COLO829 (cell line): ENCODE measurements at places on chromosomes 11 and 22.
A peak's percentile ranks its signal among the peaks of the same experiment; 100 is the strongest.

DNA sequence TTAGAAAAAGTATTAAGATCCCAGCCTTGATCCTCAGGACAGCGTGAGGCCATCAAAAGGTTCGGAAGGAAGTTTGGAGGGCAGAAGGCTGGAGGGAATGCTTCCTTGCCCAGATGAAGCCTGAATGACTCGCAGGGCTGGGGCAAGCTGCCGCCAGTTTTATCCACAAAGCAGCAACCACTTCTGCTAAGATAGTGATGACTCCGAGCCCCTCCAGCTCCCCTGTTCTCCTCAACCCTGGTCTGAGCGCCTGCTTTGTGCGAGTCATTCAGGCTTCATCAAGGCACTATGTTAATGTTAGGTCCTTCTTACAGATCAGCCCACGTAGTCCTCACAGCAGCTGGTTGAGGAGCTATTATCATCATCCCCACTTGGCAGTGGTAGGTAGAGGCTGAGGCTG lies 158.8 kb downstream of the COMMD9 start:
- DNase-seq, result no peak

- DNase-seq, result no peak
Observed at GRCh38 chr11:3035333-3035732, 21.9 kb downstream of the CARS1 start.

DNA sequence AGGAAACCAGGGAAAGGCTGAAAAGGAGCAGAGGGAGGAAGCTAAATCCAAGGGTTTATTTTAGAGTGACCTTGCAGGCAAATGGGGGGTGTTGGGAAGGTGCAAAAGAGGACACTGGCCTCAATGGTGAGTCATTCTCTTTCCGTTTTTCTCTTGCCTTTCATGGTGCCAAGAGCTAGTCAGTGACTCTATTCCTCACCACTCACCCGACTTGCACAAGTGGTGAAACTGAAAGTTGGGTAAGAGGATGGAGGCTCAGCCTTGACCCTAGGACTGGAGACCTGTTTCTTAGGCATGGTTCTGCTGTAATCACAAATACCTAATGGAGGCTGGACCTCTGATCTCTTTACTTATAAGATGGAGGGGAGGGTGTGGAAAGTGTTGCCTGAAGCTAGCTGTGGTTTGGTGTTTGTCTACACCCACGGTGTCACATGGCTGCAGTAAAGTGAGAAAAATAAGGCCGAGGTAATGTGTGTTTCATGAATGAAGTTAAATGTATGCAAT lies 67.3 kb upstream of the CREB3L1 start:
- DNase-seq, result peak; percentile 31

- DNase-seq, result no peak
Observed at GRCh38 chr22:27213766-27214581, 556.6 kb downstream of the MIAT start.

- DNase-seq, result no peak
Observed at GRCh38 chr11:27694992-27695391, 5.3 kb downstream of the BDNF start.

GRCh38 chr22:34841331-34841771 lies 224.6 kb upstream of the ISX start:
- no peak for DNase-seq

- no peak for DNase-seq
Observed at GRCh38 chr11:113681711-113682413, 24.2 kb downstream of the TMPRSS5 start.

- DNase-seq, result no peak
Observed at GRCh38 chr22:29665486-29665885, 54.3 kb upstream of the CABP7 start.

DNA sequence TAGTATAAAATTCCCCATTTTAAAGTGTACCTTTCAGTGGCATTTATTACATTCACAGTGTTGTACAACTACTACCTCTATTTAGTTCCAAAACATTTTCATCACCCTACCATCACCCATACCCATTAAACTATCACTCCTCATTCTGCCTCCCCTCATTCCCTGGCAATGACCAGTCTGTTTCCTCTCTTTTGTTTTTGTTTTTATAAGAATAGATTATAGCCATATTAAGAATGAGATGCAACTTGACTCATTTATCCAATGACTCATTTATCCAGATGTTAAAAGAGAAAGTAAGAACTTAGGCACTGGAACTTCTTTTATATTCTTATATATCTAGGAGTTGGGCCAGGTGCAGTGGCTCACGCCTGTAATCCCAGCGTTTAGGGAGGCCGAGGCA lies 156.3 kb downstream of the FAT3 start:
- DNase-seq, result no peak

DNA sequence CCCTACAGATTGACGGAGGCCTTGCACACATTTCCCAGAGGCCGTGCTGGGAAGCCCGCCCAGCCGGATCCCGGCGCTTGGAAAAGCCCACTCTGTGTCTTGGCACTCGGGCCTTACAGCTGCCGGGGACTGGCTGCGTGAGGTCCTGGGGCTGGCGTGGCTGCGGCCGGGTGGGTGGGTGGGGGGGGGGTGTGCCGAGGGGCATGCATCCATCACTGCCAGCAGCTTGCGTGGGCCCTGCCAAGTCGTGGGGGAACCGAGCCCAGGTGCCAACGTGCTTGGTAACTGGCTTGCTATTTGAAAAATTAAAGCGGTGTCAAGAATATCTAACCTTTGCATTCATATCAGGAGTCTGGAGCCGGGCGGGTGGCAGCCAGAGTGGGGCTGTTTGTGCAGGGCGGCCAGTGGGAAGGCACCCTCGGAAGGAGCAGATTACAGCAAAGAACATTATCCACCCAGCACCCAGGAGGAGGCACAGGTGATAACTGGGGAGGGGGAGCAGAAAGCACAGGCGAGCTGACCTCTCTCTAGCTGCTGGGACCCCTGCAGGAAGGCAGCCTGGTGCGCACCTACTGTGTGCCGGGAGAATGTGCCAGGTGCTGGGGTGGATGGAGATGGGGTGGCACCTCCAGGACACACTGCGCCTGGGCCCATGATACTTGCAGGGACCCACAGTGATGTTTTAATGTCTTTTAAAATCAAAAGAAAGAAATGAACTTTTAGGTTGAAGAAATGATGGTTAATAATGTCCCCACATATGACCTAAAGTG lies 28.5 kb upstream of the SMIM38 start:
- no peak for DNase-seq

DNA sequence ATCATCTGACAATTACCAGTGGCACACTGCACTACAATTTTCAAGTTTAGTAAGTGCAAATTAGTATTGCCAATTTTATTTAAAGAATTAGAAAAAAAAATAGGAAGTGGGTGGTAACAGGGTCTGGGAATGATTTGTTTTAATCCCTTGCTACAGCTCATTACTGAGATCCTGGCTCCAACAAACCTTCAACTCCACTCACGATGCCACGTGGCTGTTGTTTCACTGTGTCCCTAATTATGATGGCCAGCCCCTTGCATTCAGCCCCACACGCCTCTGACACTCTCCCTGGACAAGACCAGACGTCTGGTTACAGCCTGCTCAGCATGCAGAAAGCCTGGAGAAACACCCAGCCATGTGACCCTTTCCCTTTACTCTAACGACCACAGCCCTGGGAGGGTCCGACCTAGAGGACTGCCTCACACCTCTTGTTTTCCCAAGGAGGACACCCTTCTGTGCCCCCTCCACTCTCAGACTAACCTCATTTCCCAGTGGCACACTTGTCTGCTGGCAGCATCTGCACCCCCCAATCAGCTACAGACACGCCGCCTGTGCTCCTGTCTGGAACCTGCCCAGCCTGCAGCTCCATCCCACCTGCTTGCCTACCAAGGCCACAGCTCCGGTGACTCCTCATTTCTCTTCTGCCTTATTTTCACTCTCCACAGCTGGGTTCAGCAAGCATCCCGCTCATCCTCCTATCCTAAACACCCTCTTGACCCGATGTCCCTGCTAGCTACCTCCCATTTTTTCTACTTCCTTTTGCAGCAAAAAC lies 18.5 kb upstream of the SLC25A1 start:
- no peak for DNase-seq

DNA sequence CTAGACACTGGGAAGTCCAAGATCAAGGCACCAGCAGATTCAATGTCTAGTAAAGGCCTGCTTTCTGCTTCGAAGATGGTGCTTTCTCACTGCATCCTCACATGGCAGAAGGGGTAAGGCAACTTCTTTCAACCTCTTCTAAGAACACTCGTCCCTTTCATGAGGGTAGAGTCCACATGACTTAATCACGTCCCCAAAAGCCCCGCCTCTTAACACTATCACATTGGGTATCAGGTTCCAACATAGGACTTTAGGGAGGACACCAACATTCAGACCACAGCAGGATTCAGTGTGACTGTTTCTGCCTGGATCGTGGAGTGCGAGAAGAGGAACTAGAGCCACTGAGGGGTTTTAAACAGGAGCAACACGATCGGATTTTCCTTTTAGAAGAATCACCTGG lies 3.7 kb upstream of the TIRAP start:
- no peak for DNase-seq

- DNase-seq, result no peak
Observed at GRCh38 chr22:43910178-43910695, 13.4 kb upstream of the PNPLA3 start.

- DNase-seq, result no peak
Observed at GRCh38 chr11:111176603-111177002, 68.9 kb upstream of the POU2AF2 start.

- no peak for DNase-seq
Observed at GRCh38 chr11:112932593-112932992, 28.6 kb upstream of the NCAM1 start.

GRCh38 chr11:24206030-24206429 lies 290.8 kb upstream of the LUZP2 start:
- DNase-seq, result no peak

DNA sequence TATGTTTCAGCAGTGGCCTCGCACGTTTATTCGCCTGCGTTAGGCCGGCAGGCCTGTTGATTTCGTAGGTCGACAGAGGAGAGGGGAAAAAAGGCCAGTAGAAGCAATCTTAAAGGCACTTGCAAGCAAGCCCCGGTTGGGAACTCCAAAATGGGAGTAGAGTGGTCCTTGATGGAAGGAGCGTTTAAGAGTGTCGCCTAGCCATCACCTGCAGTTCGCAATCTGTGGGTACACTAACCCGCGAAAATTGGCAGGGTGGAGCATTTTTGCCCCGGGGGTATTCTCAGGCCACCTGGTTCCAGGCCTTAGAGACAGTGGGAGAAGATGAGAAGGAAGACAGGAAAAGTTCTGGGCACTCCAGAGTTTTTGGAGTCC lies 1.1 kb downstream of the EWSR1 start:
- no peak for DNase-seq

DNA sequence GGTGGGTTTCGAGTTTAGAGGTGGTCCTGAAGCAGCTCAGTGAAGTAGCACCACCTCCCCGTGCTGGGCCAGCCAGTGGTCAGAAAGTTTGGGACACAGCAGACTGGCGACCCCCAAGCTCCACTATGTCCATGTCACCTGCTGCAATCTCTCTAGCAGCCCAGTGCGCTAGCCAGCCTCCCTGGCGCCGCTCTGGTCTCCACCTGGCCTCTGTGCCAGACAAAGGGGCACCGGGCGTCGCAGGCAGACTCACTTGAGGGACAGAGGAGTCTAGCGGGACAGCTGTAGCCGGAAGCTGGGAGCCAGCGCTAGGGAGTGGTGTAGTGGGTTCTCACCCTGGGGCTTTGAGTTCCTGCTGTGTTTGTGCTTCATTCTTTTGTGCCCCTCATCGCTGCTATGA lies 25.5 kb downstream of the MYBPC3 start:
- no peak for DNase-seq

DNA sequence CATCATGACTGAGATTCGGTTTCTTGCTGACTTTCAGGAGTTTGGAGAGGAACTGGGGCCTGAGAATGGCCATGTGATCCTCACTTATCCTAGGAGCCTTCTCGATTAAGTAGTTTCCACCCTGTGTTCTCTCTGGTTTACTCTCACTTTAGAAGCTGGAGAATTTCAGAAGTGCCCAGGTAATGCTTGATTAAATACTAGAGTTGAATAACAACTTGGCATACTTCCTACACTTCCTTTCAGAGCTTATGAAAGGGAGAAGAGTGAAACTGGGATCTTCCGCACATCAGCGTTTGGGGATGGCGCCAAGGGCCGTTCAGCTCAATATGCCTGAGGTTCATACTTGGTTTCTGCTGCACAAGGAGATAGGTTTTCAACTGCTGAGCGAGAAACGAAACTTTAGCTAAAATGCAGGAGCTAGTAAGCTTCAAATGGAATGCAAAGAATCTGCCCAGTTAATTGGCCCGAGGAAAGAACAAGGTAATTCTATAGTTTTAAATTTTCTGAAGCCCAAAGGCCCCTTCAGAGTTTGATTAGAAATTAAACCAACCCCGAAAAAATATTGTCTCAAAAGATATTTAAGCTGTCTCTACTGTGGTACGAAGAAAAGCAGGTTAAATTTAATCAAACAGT lies 823 bp upstream of the MUC15 start:
- DNase-seq, result no peak

GRCh38 chr11:131190446-131190845 lies 180.0 kb upstream of the NTM start:
- no peak for DNase-seq

- DNase-seq, result no peak
Observed at GRCh38 chr22:29226351-29226981, 20.8 kb downstream of the EMID1 start.

- DNase-seq, result no peak
Observed at GRCh38 chr11:111105566-111105965, 140.0 kb upstream of the POU2AF2 start.

DNA sequence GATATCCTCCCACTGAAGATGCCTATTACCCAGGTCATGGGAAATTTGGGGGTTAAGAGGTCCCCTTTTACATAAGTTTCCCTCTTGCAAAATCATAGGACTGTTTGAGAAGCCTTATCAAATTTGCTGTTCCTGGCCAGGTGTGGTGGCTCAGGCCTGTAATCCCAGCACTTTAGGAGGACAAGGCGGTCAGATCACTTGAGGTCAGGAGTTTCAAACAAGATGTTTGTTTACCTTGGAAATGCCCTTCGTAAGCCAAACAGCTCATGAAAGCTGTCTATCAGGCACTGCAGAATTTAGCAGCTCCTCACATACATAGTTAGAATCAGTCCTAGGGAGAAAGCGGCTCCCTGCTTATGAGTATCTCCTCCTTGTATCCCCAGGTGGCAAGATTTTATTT lies 4.9 kb upstream of the EI24 start:
- DNase-seq, result no peak

GRCh38 chr11:61694946-61695706 lies 14.9 kb downstream of the DAGLA start:
- no peak for DNase-seq

DNA sequence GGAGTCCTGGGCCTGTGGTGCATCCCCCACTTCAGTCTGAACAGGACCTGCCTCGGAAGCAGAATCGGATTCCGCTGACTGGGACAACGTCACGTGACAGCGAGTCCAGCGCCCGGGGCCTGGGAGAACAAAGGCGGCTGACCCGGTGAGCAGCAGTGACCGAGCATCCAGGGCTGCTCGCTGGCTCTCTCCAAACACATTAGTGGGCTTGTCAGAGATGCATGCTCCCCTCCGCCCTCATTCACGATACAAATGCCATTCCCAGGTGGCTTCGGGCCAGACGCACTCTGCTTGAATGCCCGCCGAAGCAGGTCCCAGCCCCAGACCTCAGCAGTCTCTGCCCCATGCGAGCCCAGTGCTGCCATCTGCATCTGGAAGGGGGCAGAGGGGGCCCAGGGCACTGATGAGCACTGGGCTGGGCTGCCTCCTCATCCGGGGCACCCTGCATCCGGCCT lies 91.0 kb downstream of the WNT7B start:
- no peak for DNase-seq

GRCh38 chr11:42976636-42977217 lies 335.1 kb upstream of the API5 start:
- no peak for DNase-seq
